ENCODE measurements at places on chromosomes 1 and 21.

DNA sequence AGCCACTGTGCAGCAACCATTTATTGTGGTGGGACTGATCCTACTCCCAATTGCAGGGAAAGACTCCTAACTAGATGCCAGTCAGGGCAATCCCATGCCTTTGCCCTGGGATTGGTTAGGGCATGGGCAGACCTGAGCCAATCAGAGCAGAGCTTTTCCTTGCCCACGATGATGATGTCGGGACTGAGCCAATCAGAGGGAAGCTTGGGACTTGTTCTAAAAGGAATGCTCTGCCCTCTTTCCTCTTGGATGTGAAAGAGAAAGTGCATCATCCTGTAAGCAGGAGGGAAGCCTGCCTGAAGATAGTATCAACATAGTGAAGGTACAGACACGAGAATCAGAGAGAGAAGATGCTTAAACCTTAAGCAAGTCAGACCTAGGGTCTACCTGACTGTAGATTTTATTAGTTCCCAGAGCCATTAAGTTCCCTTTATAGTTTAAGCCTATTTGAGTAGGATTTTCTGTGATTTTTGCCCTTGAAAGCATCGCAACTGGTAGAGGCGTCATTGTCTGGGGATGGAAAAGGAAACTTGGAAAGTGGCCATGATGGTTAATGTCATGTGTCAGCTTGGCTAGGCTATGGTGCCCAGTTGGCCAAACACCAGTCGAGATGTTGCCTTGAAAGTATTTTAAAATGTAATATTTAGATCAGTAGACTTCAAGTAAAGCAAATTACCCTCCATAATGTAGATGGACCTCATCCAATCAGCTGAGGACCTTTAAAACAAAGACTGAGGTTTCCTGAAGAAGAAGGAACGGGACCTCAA is 19.9 kb downstream of the IRF2BP2 start:
- DNase-seq, result no peak

DNA sequence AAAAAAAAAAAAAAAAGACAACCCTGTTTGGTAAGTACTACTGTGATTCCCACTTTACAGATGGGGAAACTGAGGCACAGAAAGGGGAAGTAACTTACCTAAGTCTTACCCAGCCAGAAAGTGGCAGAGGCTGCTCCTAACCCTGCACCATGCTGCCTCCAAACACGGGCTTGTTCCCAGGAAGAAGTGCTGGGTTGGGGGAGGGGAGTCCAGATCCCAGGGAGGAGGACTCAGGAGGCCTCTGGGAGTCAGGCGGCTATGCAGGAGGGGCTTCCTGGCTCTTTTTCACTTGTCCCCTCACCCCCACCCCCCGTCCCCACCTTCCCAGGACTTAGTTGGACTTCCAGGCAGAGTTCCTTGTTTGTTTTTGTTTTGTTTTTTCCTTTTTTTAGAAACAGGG is 23.9 kb downstream of the PIK3CD start:
- DNase-seq, result no peak

DNA sequence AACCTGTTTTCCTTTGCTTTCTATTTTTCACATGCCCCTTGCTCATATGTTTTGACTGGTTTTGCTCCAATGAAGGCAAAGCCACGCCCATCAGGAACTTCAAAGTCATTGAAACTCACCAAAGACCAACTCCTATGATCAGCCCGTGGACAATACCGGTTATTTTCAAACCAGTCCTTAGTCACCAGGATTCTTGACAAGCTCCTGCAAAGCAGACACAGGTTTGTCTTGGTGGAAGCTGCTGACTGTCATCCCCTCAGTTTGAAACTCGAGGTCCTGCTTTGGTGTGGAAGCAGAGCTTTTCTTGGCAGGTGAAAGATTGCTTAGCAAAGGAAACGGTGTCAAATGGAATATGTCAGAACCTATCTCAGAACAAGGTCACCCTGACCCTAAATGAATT is 384.7 kb upstream of the CXADR start:
- DNase-seq, result no peak

DNA sequence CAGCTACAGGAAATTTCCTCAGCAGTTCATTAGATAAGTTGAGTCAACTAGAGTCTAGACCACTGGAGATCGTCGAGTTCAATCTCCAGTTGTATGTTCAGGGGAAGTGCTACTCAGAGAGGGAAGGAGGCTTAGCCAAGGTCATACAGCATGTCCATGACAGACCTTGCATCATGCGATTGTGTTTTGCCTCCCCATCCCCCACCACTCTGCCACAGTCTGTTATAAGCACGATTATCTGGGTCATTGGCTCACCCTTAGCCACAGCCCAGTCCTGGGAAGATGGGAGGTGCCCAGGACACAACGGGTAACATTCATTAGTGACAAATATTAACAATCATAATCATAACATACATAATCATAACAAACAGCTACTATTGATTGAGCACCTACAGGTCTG is 18.9 kb upstream of the GRIK3 start:
- no peak for DNase-seq

- no peak for DNase-seq
Measured at GRCh38 chr1:179036844-179037465, 11.3 kb downstream of the FAM20B start.

Measured in NCI-H187 treated with DMSO at 0.1 percent for 48 hours (cell line).